ENCODE measurements at places on chromosomes 13 and 19.

GRCh38 chr13:32737111-32737571 is 150.9 kb downstream of the PDS5B start:
- no peak for DNase-seq

- DNase-seq, result no peak
These were observed 1.6 kb downstream of the FTL start for GRCh38 chr19:48966541-48967345.

GRCh38 chr13:64688893-64689677 is 2541.1 kb downstream of the PCDH9 start:
- no peak for DNase-seq

DNA sequence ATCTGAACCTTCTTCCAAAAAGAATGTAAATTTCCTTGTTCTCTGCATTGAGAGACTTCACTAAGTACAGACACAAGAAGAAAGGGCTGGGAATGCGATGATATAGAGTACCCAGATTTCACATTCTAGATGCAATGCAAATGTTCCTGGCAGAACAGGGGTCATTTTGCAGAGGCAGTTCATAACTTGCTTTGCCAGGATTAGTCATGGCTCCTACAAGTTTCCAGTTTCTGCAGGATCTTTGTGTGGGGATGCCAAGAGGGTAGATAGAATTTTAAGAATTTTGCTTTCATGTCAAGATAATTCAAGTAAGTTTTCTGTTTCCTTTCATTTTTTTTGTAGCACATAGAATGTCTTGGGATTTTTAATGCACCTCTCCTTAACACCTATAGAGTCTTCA is 181.2 kb downstream of the FGF9 start:
- DNase-seq, result no peak

GRCh38 chr19:45785097-45785496 is 2.8 kb upstream of the DMPK start:
- no peak for DNase-seq

- no peak for DNase-seq
These were observed 539 bp downstream of the DAPK3 start for GRCh38 chr19:3970313-3970807.

DNA sequence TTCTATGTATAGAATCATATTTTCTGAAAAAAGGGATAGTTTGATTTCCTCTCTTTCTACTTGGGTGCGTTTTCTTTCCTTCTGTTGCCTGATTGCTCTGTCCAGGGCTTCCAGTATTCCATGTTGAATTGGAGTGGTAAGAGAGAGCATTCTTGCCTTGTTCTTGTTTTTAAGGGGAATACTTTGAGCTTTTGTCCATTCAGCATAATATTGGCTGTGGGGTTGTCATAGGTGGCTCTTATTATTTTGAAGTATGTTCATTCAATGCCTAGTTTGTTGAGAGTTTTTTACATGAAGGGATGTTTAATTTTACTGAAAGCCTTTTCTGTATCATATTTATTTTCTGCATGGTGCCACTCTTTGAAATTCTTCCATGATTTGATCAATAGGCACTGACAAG is 173.5 kb upstream of the IRS2 start:
- DNase-seq, result no peak

- no peak for DNase-seq
These were observed 213.4 kb downstream of the TSHZ3 start for GRCh38 chr19:31135841-31136240.
